Pancreas (tissue), 10 donors: ENCODE measurements at places on chromosomes 12 and 14. TPM values are rescaled to one million over a fixed set of nuclear protein-coding genes. Genes with fewer than 3 reads are reported as not detected.
A peak's percentile ranks its signal among the peaks of the same experiment; 100 is the strongest.

DNA sequence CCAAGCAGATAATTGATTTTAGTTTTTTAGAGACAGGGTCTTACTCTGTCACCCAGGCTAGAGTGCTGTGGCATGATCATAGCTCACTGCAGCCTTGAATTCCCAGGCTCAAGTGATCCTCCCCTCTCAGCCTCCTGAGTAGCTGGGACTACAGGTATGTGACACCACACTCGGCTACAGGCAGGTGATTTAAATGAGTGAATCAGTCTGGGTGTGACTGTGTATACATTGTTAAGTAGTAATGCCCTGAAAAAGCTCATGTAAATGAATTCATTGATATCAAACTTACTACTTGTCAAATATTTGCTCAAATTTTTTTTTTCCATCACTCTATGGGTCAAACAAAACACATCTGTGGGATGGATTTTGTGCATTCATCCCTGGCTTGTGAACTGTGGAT is 6.3 kb upstream of the USP44 start:
- no peak for DNase-seq

DNA sequence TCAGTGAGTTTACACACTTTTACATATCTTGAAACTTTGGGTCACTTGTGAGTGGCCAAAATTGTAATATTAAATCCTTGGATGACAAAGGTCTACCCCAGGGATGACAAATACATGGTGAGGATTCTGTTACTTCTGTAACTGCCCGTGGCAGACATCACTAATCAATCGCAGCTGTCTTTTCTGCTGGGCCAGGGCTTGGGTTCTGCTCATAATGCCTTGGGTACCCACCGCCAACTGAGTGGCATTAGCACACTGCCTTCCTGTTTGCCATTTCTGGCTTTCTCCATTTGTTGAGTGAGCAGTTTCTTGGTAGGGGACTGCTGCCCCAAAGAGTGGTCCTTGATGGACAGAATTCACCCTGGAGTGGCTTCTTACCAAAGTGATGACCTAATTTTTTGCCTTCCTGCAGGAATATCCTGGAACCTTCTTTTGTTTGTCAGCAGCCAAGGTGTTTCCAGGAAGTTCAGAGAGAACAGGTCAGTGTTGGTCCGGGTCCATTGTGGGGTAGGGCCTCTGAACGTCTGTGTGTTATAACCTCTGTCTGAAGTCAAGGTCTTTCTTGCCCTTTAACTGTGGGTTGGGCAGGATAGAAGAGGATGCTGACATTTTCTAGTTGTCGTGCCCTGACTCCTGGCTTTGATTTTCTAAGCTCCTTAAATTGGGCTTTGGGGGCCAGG is 6.2 kb downstream of the TSPAN9 start:
- no peak for DNase-seq

The TCL1B gene
- not detected for polyA plus RNA-seq

DNA sequence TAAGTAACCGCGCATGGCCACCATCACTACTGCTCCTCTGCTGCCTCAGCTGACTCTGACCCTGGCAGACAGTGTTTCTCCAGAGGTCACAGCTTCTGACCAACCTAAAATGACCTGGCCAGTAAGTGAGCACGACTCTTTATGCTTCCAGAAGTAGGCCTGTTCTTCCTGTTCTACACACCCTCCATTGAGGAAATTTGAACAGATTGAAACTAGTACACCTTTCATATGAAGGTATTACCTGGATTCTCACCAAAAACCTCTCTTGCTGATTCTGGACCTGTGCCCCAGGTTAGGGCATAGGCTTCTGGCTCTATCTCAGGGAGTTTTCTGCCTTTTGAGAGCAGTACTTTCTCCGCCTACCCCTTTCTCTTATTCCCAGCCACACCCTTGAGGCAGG is 178.4 kb upstream of the FRMD6 start:
- no peak for DNase-seq

The PRIMA1 gene
- 0.27 TPM for polyA plus RNA-seq

The ASCL1 gene
- polyA plus RNA-seq, result 0.40 TPM

GRCh38 chr12:38904537-38905479 is 583 bp downstream of the CPNE8 start:
- DNase-seq, result peak; percentile 75
